ENCODE measurements at places on chromosomes 2 and 18.
A peak's percentile ranks its signal among the peaks of the same experiment; 100 is the strongest.

DNA sequence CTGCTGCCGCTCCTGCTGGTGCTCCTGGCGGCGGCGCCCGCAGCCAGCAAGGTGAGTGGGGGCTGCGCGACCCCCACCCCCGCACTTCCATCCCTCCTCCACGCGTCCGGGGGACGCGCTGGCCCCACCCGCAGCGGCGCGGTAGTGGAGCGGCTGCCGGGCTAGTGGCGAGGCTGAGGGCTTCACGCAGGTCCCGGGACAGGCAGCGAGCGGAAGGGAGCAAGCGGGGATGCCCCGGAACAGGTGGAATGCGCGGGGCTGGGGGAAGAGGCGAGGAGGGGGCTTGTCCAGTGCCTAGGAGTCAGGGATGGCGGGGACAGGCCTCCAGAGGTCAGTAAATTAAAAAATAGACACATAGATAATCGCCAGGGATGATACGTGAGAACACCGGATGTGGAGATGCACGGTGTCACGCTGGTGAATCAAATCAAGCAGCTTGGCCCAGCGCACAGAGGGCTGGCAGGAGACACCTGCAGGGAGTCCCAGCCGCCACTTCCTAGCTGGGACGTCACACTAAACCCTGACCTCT is 403 bp downstream of the COL4A3 start:
- DNase-seq = peak; percentile 44

GRCh38 chr2:60976875-60977561 is 40.5 kb upstream of the PEX13 start:
- no peak for DNase-seq

GRCh38 chr2:143729296-143729814 is 600.1 kb downstream of the ARHGAP15 start:
- no peak for DNase-seq

- DNase-seq = no peak
Measured at GRCh38 chr2:119473621-119474370, 42.1 kb downstream of the TMEM37 start.

DNA sequence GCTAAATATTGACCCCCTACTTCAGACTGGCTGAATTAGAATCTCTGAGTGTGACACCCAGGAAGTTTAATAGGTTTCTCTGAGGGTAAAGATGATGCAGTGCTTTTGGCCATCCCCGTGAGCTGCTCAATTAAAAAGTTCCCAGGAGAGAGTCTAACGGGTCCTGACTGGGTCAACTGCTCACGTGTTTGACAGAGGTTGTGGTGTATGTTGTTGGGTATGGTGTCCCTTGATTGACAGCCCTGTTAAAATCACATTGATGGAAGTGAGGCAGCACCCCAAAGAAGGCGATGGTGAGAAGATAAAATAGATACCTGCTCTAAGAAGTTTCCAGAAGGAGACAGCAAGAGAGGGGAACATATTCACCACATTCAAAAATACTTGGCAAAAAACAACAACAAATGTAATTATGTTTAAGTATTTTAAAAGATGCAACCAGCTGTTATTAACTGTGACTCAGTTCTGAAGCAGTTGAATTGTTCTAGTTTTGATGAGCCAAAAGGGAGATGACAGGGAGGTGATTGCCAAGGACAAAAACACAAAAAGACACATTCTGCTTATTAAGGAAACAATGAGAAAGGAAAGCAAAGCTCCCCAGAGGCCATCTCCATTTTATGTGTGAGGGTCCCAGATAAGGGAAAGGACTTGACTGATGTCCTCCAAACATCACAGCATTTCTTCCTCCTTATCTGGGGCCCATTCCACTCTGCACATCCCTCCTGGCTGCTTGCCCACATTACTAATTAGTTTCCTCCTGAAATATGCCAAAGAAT is 11.5 kb upstream of the GMCL1 start:
- DNase-seq = no peak

DNA sequence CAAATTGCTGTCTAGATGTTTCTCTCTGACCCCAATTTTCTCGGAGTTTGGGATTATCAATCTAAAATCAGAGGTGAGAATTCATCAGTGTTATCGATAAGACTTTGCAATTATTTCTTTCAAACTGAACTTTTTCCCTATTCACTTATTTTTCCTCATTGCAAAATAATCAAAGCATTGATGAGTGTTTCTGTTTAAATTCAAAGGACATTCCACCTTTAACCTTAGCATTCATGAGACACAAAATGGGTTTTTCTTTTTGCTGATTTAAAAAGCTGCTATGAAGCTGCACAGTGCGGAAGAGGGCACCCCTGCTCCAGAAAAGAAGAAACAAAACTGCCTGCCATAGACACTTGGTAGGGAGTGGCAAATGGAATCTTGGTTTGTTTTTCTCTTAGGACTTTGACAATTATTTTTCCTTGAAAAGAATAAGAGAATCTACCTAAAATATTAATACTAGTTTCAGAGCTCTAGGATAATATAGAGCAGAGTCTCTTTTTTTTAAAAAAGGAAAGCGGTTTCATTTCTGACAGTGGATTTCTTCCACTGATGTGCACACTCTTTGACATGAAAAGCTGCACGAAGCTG is 203.4 kb downstream of the TGIF1 start:
- DNase-seq = no peak

- DNase-seq = no peak
Measured at GRCh38 chr18:39960550-39960949, 1994.5 kb upstream of the PIK3C3 start.

GRCh38 chr2:40062381-40062780 is 283.3 kb upstream of the THUMPD2 start:
- no peak for DNase-seq

- no peak for DNase-seq
Measured at GRCh38 chr2:170477630-170478029, 237.5 kb upstream of the SP5 start.

- DNase-seq = no peak
Measured at GRCh38 chr2:192128655-192129054, 66.1 kb downstream of the TMEFF2 start.
